ENCODE measurements at places on chromosomes 1 and 21.

- DNase-seq: no peak
These were observed 37.8 kb downstream of the SPEN start for GRCh38 chr1:15885269-15885668.

DNA sequence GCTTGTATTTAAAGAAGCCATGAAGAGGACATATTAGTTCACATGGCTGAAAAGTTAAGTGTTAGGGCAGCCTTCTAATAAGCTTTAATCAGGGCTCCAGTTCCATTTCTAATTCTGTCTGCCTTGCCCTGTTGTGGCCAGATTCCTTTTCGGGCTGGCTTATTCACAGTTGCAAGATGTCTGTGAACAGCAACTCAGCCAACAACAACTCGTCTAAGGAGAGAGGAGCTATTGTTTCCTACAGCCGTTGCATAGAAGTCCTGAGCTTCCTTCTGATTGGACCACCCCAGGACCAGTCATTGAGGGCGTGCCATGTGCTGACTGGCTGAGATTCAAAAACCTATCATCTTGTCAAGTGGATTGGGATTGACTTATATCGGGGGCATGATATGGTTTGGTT, 18.6 kb upstream of the COQ8A start:
- DNase-seq: no peak

GRCh38 chr1:212488436-212489283, 55.9 kb downstream of the NENF start:
- DNase-seq: no peak

- DNase-seq: no peak
These were observed 79.4 kb downstream of the PAPPA2 start for GRCh38 chr1:176542352-176542751.

GRCh38 chr1:99503276-99503747, 142.6 kb upstream of the PALMD start:
- no peak for DNase-seq

DNA sequence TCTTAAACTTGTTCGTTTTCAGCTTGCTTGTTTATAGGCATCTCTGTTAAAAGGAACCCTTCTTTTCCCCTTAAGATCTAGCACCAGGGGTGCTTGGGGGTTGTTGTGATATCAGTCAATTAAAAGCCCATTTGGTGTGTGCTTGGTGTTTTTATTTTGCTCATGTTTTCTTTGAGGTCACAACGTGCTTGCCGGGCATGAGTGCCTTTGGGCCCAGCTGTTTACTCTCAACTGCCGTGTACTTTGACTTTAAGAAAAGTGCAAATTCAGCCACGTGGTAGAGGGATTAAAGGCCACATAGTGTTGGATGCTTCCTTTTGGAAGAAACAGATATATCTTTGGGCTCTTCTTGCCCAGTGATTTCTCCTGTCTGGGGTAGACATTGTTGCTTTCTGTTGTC, 10.5 kb downstream of the ARID1A start:
- no peak for DNase-seq
